ENCODE measurements at places on chromosomes 2 and 18.
A peak's percentile ranks its signal among the peaks of the same experiment; 100 is the strongest.

GRCh38 chr2:169039702-169040101 lies 8.6 kb upstream of the ABCB11 start:
- DNase-seq: no peak

- DNase-seq: no peak
These were observed 336.4 kb downstream of the PARD3B start for GRCh38 chr2:204881655-204882054.

GRCh38 chr2:215870088-215870490 lies 143.3 kb downstream of the MREG start:
- no peak for DNase-seq

DNA sequence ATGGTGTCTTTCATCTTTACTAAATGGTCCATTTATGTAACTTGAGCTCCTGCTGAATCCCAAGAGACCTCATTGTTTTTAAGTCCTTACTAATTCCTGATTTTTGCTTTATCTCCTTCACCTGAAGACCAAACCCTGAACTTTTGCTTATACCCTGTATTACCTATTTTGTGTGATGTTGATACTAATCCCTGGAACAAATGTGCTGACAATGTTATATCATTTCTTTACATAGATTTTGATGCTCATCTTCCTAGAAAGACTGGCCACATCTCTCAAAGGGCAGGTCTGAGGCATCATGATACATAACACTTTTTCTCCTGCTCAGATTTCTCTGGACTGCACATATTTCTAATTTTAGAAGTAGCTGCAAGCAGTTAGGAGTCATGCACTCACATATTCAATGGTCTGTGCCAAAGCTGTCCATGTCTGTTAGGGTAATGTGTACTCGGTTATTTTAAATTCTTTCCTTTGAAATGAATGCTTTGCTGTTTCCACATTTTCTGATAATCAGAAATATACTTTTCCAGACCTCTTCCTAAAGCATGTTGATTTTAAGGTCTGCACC lies 427.9 kb upstream of the HNRNPA3 start:
- DNase-seq: no peak

DNA sequence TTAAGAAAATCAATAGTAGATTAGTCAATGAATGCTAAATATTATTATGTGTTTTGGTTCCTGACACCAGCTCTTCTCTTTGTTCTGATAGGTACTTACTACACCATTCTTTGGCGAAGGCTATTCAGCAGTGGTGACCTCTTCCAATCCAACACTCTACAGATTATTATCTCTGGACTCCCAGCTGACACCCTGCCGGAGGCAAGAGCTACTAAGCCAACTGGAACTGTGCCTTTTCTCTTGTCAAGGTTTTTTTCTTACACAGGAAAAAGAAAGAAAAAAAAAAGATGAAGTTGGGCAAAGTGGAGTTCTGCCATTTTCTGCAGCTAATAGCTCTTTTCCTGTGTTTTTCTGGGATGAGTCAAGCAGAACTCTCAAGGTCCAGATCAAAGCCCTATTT lies 11.7 kb downstream of the CDH7 start:
- DNase-seq: no peak

DNA sequence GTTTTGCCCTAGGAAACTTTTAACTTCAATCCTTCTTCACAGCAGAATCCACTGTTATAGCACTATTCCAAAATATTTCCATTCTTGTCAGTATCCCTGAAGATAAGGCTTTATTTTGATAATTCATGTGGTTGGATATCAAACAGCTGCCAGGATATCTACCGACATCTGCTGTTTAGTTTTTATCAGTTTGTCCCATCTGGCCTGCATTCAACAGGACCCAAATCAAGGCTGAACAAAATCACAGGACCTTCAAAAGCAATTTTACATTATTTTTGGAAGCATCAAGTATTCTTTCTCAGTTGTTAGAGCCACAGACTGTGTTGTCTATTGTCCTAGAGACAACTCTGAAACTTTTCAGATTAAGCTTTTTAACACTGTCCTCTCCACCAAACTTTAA lies 429.0 kb upstream of the PIK3C3 start:
- no peak for DNase-seq

GRCh38 chr18:58491773-58492752 lies 136.8 kb downstream of the ALPK2 start:
- no peak for DNase-seq

DNA sequence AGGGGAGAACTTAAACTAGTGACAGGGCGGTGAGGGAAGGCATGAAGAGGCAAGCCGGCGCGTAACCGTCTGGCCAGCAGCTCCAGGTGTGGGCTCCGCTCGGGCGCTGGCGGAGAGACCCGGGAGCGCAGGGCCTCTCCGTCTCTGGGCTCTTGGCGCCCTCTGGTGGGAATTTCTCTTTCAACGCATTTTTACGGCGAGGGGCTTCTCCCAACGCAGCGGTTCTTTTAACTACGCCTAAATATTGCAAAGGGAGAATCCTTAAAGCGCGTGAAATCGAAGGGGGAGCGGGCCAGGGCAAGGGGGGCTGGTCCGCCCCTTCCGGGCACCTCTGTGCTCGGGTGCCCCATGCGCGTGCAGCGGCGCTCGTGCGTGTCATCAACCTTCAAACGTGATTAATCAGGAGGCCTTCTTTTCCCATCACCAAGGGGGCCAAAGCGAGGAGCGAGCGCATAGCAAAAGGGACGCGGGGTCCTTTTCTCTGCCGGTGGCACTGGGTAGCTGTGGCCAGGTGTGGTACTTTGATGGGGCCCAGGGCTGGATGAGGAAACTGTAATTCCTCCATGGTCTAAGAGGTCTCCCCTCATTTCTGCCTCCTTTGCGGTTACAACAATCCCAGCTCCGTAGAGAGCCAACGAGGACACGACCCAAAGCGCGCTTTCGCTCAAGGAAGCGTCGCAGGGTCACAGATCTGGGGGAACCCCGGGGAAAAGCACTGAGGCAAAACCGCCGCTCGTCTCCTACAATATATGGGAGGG lies 762 bp upstream of the GAD1 start:
- DNase-seq: peak; percentile 43

DNA sequence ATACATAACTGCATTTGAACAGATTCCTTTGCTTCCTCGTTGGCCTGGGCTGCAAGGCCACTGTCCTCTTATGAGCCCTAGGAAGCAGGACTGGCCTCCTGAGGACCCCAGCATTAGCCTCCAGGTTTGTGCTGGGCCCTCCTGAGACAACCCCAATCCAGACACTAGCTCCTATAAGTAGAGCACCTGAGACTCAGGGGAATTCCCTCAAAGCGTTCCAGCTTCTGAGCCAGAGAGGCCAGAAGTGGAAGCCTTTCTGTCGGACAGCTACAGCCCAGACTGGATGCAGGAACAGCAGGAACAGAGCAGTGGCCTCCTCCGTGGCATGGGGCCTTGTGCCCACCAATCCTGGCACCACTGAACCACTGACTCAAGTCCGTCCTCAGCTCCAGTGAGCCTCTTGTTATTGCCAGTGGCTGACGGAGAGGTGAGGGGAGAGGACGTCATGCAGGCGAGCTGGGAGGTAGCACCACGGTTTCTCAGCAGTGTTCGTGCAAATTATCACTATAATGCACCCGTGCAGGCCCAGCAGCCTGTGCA lies 67.2 kb downstream of the NPAS2 start:
- DNase-seq: no peak

GRCh38 chr2:47631306-47631705 lies 151.6 kb upstream of the MSH6 start:
- DNase-seq: no peak

- DNase-seq: no peak
These were observed 62.1 kb downstream of the C18orf63 start for GRCh38 chr18:74377776-74378175.

DNA sequence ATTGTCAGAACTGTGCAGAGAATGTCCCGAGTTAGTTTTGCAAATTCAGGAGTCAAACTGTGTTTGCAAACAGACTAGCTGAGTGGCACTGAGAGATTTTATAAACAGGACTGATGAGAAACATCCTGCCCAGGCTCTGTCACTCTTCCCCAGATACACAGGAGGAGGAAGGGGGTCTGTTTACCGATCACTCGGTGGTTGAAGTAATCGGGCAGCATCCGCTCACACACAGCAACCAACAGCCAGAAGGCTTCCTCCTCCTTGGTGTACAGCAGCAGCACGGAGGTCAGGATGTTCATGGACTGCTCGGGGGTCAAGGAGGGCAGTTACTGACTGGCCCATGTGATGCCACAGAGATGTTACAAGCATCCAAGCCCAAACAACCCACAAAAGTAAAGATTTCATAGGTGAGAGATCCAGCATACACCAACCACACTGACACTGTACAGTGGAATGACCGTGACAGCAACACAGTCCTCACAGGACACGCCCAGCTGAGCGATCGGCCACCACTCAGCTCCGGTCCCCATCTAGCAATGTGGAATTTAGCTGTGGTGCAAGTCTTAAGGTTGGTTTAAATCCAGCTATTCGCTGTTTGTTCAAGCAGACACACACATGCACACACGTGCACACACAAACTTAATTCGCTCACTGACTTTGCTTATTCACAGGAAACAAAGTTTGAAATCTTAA lies 30.1 kb downstream of the RPL31 start:
- DNase-seq: no peak

- DNase-seq: no peak
These were observed 237.2 kb downstream of the TSN start for GRCh38 chr2:121992700-121993099.

GRCh38 chr18:24558403-24558802 lies 98.0 kb downstream of the HRH4 start:
- DNase-seq: no peak

DNA sequence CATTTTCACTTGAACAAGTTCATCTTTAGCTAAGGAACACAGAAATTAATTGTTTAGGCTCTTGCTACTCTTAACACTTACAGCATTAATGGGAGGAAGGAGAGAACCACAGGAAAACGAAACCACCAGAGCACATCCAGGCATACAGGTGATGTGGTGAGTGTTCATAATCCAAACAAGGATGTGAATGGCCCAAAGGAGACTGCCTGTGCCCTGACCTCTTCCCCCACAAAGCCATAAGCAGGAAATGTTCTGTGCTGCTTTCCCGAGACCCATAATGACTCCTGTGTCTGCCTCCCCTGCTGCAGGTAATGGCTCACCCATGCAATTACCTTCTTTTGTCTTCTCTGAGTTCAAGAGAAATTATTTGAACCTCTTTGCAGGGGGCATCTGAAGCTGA lies 295.9 kb upstream of the LINC00305 start:
- no peak for DNase-seq

DNA sequence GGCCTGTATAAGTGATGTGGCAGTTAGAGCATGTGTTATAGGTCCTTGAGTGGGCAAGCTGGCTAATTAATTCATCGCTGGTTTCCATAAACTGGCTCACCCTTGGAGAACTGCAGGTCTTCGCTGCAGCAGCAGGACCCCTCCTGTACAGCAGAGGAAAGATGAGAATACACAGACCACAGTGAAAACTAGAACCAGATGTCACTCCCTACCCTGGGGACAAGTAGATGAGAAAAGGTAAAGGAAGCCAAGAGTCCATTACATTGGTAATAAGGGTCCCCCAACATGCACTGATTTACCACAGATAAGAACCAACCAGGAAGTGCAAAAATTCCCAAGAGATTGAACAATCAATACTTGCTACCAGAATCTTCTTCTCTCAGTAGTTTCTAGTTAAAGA lies 415.6 kb upstream of the LYPD1 start:
- no peak for DNase-seq

GRCh38 chr2:127065299-127065939 lies 41.5 kb downstream of the BIN1 start:
- no peak for DNase-seq

GRCh38 chr2:173524256-173524955 lies 169.7 kb downstream of the CDCA7 start:
- DNase-seq: no peak

- DNase-seq: no peak
These were observed 307.4 kb upstream of the VWC2L start for GRCh38 chr2:214103276-214104001.

DNA sequence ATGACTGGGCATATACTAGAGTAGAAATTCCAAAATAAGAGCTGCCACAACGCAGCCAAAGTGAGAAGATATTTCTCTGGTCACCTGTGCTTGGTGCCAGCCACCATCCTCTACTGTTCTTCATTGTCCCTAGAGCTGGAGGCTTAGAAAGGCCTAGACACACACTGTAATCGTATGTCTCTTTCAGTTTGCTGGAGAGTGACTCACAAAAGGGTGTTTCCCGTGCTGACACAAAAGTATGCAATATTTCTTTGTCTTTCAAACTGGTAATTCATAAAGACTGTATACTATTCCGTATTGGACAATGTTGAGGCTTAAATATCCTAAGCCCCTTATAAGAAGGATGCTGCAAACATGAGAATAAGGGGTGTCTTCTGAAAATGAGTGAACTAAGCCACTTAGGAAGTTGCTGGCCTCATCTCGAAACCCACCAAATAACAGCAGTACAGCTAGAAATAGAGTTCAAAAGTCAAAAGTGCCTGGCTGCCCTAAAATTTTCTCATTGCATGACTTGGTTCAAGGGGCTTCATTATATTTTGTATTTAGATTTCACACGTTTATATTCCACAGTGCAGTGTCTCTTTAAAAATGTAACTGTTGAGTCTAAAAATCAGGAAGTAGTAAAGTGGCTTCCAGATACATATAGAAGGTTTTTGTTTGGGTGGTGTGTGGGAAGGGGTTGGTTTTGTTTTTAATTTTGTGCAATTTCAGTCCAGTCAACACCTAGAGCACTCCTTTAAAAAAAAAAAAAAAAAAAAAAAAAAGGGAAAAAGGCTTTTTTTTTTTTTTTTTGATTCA lies 601.1 kb downstream of the ARHGAP15 start:
- no peak for DNase-seq

GRCh38 chr2:195307751-195308150 lies 349.3 kb upstream of the SLC39A10 start:
- DNase-seq: no peak

GRCh38 chr2:236795169-236795860 lies 225.7 kb downstream of the ACKR3 start:
- DNase-seq: no peak

GRCh38 chr2:180849851-180850250 lies 130.6 kb upstream of the UBE2E3 start:
- DNase-seq: no peak

- DNase-seq: no peak
These were observed 3.4 kb upstream of the TET3 start for GRCh38 chr2:73981081-73982001.

DNA sequence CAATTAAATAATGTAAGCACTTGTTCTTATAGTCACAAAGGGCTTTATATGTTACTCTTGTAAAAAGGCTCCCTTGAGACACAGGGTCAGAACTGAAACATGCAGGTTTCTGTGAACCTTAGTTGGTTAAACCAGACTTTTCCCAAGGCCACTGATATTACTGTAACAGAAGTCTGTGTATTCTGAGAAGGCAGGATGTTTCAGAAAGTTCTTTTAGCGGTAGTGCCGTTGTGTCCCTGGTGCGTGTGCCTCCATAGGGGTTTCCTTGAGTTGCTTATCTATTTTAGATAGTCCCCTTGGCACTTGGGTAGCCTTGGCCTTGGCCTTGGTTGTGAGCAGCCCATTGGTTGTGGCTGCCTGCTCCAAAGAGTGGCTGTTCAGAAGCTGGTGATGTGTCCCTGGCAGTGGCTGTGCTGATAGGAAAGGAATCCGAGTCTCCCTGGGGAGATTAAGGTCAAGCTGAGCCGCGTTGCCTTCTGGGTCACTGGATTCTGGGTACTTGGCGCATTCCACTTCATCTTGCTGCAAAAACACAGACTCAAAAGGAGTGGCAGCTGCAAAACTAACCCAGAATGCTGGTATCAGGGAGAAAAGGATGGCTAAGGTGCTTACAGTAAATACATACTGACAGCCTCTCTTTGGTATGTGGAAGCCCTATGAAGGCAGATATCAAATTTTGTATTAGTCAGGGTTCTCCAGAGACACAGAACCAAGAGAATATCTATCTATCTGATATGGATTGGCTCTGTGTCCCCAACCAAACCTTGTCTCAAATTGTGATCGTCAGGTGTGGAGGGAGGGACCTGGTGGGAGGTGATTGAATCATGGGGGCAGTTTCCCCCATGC lies 69.7 kb downstream of the FHOD3 start:
- DNase-seq: no peak

GRCh38 chr2:119598596-119599263 lies 54.5 kb downstream of the CFAP221 start:
- no peak for DNase-seq
